ENCODE measurements at places on chromosomes 11 and 22.

GRCh38 chr11:130815956-130816355, 100.3 kb downstream of the SNX19 start:
- DNase-seq = no peak

DNA sequence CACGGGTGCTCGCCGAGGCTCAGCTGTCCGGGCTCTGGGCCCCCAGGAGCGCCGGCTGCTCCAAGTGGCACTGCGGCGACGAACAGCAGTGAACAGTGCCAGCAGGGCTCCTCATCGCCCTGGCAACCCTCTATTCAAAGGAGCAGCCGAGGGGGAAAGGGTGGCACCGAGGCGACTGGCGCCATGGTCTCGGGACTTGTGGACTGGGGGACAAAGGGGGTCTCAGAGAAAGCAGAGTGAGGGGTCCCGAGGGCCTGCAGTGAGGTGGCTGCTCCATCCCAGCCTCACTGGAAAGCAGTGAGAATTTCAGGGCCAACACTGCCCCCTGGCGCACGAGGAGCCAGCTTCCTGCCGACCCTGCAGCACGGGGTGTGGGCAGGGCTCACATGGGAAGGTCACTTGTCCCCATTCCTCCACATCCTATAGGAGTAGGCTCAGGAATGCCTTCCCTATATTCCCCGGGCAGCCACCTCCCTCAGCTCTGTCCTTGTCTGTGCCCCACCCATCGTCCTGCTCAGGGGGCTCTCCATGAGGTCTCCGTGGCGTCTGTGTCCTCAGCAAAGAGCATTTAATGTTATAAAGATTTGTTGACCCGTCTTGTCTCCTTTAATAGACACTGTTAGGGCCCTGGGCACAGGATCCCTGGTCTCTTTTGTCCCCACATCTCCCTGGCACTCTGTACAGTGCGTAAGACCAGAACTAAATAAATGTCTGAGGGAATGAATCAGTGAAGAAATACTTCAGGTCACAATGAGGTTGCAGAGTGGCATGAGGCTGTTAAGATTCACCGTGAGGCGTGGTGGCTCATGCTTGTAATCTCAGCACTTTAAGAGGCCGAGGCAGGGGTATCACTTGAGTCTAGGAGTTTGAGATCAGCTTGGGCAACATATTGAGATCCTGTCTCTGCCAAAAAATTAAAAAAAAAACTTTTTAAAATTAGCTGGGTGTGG, 26.4 kb downstream of the LRFN4 start:
- DNase-seq = peak; percentile 90

- no peak for DNase-seq
These were observed 9.1 kb upstream of the TUBA8 start for GRCh38 chr22:18101536-18101935.

DNA sequence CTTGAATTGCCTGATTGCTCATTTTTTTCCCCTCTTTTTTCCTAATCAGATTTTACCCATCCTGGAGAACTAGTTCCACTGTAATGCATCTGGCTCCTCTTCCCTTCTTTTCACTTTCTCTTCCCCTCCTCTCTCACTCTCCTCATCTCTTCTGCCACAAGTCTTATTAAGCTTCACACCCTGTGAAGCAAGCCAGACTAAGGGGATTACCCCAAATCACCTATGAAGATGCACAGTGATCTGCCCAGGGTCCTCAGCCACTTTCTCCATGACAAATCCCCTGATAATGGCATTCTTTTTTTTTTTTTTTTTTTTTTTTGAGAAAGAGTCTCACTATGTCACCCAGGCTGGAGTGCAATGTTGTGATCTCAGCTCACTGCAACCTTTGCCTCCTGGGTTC, 11.2 kb downstream of the UBASH3B start:
- no peak for DNase-seq

- peak; percentile 98 for DNase-seq
These were observed 74.0 kb downstream of the ADAMTS15 start for GRCh38 chr11:130522284-130522961.

GRCh38 chr11:125082611-125083311, 19.7 kb downstream of the SLC37A2 start:
- DNase-seq = no peak

DNA sequence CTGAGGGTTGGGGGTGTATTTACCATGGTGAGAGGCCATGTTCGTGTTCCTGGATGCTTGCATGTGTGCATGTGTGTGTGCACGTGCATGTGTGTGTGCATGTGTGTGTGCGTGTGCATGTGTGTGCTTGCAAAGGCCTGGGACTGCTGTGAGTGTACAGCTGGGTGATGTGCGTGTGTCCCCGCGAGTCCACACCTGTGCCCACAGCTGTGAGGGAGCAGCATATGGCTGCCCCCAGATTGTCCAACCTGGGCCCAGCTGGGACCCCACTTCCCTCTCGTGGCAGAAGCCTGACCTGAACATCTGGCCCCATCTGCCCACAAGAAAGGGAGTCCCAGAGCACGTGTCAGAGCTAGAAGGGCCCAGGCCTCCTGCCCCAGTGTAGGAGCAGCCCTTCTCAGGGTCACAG, 8.4 kb upstream of the CD248 start:
- DNase-seq = peak; percentile 50

Data from islet precursor cell (in vitro differentiated cells).